ENCODE measurements at places on chromosomes 2 and 18.

- no peak for DNase-seq
Measured at GRCh38 chr18:48125724-48126123, 195.3 kb upstream of the SMAD2 start.

DNA sequence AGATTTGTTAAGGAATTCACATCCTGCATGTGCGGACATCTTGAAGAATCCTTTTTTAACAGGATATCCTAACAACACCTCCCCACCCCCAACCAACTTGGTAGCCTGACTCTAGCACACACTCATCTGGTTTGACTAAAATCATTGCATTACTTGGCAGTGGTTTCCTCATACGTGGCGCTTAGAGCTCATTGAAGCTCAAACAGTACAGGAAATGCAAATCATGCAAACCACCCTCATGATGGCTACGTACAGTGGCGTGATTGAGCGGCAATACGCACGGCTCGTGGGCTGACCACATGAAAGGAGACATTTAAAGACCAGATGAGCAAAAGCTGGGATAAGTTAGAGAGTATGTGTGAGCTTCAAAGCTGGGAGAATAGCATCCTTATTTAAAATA is 336.2 kb downstream of the ZEB2 start:
- no peak for DNase-seq

- DNase-seq = no peak
Measured at GRCh38 chr2:129777762-129778583, 201.5 kb upstream of the RAB6C start.

GRCh38 chr2:195595825-195596224 is 61.2 kb upstream of the SLC39A10 start:
- peak; percentile 54 for DNase-seq

- DNase-seq = peak; percentile 14
Measured at GRCh38 chr2:101991721-101992145, at the start of gene IL1R2. TSS of gene IL1R2 (plus strand) at chr2:101991960. CDS start at chr2:102008576, 16,616 bp downstream.

DNA sequence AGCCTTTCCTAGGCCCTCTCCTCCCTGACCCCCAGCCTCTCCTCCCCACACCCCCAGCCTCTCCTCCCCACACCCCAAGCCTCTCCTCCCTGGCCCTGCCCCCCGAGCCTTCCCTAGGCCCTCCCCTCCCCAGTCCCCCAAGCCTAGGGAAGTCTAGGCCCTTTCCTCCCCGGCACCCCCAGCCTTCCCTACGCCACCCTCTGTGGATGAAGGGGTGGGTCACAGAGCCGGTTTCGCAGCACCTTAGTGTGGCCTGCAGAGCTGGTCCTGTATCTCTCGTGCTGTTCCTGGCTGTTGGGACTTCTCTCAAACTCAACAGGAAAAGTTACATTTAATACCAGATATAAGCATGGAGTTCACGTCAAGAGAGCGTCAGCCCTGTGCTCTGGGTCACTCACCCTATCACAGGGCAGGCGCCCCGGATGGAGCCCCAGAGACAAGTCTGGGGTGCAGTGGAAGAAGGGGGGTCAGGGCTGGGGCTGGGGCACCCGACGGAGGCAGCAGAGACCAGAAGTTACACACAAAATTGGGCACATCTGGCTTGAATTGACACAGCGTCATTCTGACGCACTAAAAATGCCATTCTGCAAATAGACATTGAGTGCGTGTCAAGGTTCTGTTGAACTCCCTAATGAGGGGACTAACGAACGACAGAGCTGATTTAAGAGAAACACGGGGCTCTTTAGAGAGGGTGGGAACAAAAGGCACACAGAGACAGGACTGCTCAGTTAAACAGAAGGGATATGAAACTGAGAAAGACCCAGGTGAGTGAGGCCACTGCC is 24.0 kb downstream of the KCNIP3 start:
- DNase-seq = no peak

GRCh38 chr2:199460846-199461710 is 3.3 kb upstream of the SATB2 start:
- no peak for DNase-seq

DNA sequence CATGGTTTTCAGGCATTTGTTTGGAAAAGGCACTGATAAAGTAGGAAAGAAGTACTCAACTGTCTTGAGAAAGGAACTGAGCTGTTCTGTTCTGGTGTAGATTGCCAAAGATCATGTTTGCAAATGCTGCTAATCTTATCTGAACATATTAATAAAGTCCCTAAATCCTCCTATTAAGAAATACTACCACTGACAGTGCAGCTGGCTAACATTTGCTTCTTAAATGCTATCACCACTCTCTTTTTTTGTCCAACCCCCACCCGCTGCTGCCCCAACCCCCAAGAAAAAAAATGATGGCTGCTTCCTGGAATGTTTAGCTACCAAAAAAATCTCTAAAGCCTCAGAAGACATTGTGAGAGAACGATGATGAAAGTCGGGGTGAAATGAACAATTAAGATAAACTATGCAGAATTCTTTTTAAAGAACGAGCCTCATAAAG is 130.7 kb downstream of the CCBE1 start:
- DNase-seq = no peak

- DNase-seq = no peak
Measured at GRCh38 chr2:174336501-174337336, 2.0 kb downstream of the SP9 start.

- peak; percentile 97 for DNase-seq
Measured at GRCh38 chr2:61670591-61671501, 132.7 kb upstream of the XPO1 start.

DNA sequence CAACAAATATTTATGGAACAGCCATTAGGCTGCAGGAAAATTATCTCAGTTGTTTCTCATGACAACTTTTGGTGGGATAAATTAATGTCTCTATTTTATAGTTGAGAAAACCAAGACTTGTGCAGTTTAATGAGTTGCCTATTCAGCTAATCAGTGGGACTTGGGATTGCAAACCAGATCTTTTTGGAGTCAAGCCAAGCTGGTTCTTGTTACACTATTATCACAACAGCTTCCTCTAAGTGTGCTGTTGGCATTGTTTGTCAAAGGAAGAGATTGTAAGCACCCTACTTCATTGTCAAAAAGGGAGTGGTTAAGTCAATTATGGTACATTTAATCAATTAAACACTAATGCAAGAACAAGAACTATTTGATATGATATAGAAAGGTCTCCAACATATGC is 119.2 kb downstream of the PAX3 start:
- no peak for DNase-seq

DNA sequence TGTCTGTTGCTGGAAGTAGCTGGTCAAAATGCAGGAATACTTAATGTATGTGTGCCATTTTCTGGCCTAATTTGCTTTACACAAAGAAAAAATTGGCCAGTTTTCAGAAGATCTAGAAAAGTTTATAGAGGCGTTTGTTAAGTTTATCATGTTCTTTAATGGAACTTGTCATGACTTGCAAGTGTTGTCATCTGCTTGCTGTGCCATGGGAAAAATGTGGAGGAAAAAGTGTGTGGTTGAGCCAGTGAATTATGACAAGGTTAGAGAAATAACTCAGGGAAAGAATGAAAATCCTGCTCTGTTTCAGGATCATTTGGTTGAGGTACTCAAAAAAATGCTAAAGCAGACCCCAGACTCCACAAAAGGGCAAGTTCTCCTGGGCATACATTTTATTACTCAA is 301.6 kb upstream of the CDH2 start:
- DNase-seq = no peak

DNA sequence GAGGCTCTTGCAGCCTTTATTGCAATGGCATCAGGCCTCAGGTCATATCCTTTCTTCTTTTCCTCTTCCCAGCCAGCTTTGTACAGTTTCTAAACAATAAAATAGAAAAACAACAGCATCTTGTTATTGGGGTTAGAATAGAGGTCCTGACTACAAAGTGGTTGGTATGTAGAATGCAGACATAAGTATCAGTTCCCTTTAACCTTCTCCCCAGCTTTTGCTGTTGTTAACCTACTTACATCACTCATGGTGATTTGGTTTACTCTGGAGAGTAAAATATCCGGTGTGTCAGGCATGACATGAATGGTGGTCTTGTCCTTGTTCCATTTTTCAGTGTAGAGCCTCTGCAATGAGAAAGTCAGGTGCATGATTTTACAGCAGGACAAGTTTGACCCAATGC is 69.8 kb downstream of the NEB start:
- DNase-seq = no peak

DNA sequence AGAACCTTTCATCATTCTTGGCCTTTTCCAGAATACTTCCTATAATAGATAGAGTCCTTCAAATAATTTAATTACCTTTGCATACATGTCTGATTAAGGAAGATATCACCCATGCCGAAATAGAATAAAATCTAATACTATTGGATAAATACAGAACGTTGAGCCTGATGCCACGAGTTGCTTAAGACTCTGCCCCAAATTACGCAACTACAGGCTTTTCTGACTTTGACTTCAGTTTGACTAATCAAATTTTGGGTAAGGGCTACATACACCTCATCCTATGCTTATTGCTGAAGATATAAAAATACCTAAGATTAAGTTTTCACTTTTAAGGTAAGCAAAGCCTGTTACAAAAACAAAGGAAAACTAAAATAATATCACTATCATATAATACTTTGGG is 1065.1 kb upstream of the NRXN1 start:
- no peak for DNase-seq

- no peak for DNase-seq
Measured at GRCh38 chr18:56511996-56512395, 126.4 kb downstream of the TXNL1 start.

DNA sequence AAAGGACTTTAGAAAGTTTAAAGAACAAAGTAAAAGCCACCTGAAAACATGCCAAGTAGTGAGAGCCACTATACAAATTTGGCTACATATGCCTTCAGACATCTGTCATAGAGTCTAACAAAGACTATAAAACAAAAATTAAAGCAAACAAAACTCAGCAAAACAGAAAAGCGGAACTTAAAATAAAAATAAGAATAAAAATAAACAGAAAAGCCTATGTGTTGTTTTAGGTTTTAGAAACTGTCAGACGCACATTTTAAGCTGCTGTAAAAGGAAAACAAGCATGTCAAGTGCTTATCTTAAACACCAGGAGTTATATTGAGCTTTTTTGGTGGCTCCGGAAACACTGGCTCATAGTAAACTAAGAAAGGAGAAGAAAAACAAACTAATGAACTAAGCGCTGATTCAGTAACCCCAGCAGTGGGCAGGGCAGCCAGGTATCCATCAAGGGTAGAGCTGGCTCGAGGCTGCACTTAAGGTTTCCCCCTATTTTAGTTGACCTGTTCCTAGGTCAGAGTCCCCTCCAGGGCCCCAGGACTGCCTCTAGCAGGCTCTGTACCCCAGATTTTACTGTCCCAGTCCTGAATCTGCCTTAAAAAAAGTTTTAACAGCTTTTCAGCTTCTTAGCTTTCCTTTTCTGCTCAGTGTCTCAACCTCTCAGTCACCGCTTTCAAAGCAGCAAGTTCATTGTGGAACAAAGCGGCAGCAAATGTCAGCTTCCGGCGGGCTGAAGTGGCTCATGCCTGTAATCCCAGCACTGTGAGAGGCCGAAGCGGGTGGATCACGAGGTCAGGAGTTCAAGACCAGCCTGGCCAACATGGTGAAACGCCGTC is 15.4 kb upstream of the RMC1 start:
- DNase-seq = peak; percentile 28

- DNase-seq = no peak
Measured at GRCh38 chr2:49796266-49796665, 642.0 kb upstream of the FSHR start.

DNA sequence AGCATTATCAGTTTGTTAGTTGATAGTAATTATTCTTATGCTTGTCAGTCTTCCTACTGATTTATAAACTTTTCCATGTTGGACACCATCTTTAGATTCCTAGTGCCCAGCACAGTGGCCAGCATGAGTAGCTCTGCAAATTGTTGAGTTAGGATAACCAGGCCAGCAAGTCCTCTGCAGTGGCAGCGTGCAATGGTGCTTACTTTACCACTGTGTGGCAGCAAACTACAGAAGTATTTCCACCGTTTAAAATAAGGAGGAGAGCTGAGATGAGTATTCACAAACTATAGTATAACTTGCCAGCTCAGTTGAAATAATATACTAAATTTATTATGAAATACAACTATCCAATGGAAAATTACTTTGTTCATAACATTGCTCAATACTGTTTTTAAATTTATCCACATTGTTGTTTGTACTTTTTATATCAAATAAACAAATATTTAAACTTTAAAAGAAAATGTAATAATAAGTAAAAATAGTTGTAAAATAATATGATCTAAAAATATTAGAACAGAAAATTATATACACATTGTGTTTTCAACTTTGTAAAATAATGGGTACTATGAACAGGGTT is 9.3 kb upstream of the THADA start:
- peak; percentile 42 for DNase-seq
